ENCODE measurements at places on chromosomes 3 and 15.

DNA sequence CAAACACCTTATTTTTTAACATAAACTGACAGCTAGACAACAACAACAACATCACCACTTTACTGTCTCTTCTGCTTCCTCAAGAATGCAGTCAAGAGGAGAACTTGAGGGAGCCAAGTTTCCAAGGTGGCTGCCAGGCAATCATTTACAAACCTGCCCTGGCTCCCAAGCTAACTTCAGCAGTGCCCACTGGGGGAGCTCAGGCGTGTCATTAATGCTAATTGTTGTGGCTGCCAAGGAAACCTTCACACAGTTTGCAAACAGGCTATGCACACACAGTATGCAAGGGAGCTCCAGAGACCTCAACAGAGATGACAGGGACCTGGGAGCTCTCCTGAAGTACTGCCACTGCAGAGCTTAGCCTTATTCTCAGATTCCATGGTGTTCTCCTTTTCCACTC, 2.1 kb downstream of the DZIP1L start:
- no peak for DNase-seq

DNA sequence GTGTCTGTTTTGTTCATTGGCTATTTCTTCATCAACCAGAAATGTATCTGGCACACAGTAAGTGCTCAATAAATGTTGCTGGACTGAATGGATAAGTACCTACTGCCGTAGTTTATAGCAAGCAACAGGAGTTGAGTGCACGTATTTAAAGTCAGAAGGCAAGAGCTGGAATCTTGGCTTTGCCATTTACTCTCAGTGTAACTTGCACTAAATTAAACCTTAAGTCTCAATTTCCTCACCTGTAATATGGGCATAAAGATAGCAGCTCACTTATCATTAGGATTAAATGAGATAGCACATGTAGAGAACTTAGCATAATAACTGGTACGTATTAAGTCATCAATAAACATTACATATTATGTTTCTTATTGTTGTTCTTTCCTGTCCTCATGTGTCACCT, 13.0 kb upstream of the FAM174B start:
- no peak for DNase-seq

DNA sequence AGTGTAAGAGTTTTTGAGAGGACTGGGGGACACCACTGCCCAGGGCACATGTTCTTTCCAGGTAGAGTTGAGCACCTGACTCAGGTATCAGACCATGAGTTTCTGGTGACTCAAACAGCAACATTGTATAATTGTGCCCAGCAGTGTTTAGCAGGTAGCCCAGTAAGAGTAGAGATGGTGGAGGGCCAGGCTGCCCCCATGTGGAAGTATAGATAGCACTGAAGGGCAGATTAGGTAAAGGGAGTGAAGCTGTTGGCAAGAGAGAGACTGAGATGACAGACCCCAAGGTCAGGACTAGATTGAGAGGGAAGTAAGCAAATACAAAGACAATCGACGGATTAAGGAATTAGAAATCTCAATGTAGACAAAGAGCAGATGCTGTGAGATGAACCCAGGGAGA, 74.6 kb downstream of the TRIM42 start:
- no peak for DNase-seq

- no peak for DNase-seq
Measured at GRCh38 chr15:90367576-90367975, 15.5 kb downstream of the ZNF774 start.

DNA sequence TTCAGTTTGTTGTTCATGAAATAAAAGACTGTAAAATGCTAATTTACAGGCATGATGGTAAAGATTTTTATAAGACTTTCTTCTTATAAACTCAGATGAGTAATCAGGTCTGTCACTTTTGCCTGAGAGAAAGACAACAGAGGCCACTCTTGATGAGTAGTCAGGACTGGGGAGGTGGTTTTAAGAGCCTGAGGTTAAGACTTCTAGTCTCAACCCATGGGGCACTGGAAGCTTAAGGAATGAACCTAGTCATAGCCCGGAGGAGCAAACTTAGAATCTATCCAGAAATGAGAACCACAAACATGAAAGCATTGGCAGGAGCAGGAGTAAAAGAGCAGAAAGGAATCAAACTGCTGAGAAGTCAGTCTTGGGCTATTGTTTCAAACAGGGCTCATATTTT, 846.3 kb upstream of the ARPP21 start:
- DNase-seq = no peak

- no peak for DNase-seq
Measured at GRCh38 chr3:112579697-112580096, 17.9 kb downstream of the SLC35A5 start.

DNA sequence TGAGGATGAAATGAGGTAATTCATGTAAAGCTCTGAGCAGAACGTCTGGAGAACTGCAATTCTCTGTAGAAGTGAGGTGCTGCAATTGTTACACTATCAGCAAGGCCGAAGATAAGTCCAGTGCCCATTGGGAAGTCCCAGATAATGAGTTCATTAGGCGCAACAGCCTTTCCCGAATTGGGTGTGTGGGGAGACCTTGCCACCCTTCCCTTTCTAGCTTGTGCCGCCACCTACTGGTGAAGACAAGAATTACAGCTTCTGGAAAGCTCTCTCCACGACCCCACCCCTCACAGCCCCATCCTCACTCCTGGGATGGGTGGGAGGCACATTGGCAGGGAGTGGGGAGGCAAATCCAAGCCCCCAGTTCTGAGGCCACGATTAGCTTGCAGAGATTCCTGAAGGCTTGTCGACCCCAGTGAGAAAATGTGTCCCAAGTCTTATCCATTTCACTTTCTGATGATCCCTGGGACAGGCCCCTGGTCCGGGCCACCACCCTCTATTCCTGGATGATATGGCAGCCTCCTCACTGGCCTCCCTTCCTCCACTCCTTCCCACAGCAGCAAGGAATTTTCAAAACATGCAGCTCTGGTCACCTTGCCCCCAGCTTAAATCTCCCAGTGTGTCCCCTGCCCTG, 36.4 kb downstream of the FAM3D start:
- no peak for DNase-seq

DNA sequence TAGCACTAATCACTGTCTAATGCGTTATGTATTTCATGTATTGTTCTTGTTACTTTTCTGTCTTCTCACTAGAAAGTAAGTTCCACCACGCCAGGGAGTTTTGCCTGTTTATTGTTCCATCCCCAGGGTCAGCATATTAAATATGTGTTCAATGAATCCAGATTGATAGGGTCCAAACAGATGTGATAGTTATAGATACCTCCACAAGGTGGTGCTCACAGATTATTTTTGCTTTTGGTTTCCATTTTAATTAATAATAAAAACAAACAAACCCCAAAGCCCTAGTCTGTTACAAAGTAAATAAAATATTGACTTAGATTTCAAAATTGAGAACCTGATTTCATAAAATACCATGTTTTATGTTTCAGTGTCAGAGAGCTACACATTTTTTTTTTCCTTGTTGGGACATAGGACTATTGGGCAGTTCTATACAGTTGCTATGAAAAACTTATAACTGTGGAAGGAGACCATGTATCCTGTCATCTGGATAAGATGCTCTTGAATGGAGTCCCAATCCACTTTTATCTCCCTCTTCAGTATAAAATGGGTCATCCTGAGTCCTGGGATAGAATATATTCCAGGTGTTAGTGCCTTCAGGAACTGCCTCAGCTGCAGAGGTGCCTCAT, 12.4 kb downstream of the OTOL1 start:
- DNase-seq = no peak

- DNase-seq = no peak
Measured at GRCh38 chr3:130312374-130312773, 33.1 kb upstream of the COL6A5 start.

DNA sequence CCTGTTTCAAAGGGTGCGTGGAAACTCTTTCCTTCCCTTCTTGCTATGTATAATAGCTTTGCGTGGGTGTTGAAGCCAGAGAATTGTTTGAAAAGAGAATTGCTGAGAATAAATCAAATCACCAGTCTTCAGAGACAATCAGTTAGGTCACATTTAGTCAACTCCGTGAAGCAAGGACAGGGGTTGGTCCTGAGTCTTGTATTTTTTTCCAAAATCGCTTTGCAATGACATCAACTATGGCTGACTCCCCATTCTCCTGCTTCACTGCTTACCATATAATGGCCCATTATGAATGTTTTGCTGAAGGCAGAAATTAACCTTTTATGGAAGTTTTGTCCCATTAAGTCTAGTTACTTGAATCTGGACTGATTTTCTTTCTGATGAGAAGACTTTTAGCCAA, 852.8 kb downstream of the AGBL1 start:
- no peak for DNase-seq

GRCh38 chr15:54289590-54290136, 311.4 kb downstream of the UNC13C start:
- no peak for DNase-seq

- DNase-seq = no peak
Measured at GRCh38 chr15:52115598-52116427, 3.2 kb upstream of the BCL2L10 start.

DNA sequence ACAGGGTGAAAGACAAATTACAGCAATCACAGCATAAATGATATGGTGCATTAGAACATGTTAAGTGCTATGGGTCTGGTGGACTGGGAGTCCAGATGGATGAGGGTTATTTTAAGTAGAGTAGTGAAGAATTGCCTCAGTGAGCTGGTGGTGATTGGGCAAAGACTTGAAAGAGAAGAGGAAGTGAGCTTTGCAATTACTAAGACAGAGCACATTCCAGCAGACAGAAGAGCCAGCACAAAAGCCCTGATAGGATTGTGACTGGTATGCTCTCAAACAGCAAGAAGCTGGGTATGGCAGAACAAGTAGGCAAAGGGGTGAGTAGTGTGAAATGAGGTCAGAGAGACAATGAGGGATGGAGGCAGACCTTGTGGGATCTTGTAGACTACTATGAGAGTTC, 2.1 kb upstream of the ACKR4 start:
- no peak for DNase-seq

GRCh38 chr3:88509582-88509981, 359.8 kb downstream of the C3orf38 start:
- no peak for DNase-seq

GRCh38 chr3:131731709-131732108, 228.9 kb upstream of the MRPL3 start:
- DNase-seq = no peak

DNA sequence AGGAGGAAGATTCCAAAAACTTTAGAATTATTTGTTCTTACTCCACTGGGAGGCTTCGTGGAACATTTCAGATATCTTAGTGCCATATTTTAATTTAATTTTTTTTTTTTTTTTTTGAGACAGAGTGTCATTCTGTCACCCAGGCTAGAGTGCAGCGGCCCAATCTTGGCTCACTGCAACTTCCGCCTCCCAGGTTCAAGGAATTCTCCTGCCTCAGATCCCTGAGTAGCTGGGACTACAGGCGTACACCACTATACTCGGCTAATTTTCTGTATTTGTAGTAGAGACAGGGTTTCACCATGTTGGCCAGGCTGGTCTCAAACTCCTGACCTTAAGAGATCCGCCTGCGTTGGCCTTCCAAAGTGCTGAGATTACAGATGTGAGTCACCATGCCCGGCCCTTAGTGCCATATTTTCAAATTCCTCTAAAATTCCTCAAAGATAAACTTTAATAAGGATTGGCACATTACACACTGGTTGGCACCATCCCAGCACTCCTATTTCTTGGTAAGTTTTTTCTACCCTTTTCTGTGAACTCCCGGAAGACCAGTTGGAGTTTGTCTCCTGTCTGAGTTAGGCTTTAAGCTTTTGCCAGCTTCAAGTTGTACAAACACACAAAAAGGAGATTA, 693.7 kb downstream of the MCTP2 start:
- DNase-seq = no peak

DNA sequence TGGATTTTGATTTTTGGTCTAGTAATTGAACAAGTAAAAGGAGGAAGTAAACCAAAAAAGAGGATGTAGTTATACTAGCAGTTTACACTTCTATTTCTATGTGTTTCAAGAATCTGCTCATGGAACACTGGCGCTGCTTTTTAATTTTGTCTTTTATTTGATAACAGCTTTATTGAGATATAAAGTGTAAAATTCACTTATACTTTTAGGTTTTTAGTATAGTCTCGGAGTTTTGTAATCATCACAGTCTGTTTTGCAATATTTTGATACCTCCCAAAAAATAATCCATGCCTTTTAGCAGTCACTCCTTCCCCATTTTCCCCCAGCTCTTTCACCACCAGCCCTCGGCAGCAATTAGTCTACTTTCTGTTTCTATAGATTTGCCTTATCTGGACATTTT, 18.0 kb downstream of the UBE2E2 start:
- DNase-seq = no peak

GRCh38 chr3:143571548-143571947, 276.7 kb downstream of the SLC9A9 start:
- no peak for DNase-seq

- DNase-seq = no peak
Measured at GRCh38 chr3:39234651-39235050, 42.3 kb upstream of the XIRP1 start.

- DNase-seq = no peak
Measured at GRCh38 chr3:193590088-193590856, 2.7 kb upstream of the OPA1 start.

GRCh38 chr3:134038716-134039115, 9.0 kb upstream of the SLCO2A1 start:
- DNase-seq = no peak

GRCh38 chr15:60970246-60971170, 258.6 kb downstream of the RORA start:
- DNase-seq = no peak

- no peak for DNase-seq
Measured at GRCh38 chr15:101489599-101490407, at the start of gene PCSK6. PCSK6 (minus strand) TSS chr15:101489707; CDS start chr15:101489670, 37 bp downstream.

DNA sequence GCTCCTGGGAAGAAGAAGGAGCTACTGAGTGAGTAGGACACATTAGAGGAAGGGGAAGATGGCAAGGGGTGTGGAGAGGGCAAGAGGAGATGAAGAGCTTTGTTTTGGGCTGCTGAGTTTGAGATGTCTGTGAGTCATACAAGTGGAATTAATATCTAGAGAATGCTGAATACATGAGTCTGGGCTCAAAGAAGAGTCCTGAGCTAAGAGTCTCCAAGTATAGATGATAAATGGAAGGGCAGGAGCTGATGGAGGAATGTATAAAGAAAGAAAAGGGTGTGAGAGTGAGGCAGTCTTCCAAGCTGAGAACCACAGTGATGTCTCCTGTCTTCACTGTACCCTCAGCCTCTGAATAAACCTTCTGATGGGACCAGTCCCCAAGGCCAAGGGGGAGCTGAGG, 205.5 kb upstream of the MRPL3 start:
- no peak for DNase-seq

Measured in NCI-H2171 (cell line).